ENCODE measurements at places on chromosomes 16 and 17. TPM values are rescaled to one million over a fixed set of nuclear protein-coding genes. Genes with fewer than 3 reads are reported as not detected.

DNA sequence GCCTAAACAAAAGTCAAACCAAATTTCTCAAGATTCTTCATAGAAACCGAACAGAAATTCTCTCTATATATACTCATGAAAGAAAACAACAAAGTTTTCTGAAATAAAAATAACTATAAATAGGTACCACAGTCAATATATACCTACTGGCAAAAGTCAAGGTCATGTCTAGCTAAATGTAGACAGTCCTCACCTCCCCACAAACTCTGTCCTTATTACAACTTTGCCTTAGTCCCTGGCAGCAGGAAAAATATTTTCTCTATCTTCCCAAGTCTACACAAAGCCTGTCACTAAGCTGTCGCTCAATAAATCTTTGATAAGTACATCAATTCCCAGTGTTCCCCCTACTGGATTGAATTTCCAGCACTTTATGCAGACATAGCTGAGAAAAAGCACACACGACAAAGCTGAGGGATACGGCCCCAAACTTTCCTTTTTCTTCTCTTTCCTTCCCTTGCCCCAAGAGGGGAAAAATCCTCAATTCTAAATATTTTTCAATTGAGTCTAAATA is 2.7 kb downstream of the CFAP20 start:
- no peaks in the 10 kb centered on the region for H3K36me3 ChIP-seq
- H3K27ac ChIP-seq = peak overlapping the region; percentile 48
- H3K4me1 ChIP-seq = peaks cover 27% of the 10 kb centered on the region
- DNase-seq = no peak

DNA sequence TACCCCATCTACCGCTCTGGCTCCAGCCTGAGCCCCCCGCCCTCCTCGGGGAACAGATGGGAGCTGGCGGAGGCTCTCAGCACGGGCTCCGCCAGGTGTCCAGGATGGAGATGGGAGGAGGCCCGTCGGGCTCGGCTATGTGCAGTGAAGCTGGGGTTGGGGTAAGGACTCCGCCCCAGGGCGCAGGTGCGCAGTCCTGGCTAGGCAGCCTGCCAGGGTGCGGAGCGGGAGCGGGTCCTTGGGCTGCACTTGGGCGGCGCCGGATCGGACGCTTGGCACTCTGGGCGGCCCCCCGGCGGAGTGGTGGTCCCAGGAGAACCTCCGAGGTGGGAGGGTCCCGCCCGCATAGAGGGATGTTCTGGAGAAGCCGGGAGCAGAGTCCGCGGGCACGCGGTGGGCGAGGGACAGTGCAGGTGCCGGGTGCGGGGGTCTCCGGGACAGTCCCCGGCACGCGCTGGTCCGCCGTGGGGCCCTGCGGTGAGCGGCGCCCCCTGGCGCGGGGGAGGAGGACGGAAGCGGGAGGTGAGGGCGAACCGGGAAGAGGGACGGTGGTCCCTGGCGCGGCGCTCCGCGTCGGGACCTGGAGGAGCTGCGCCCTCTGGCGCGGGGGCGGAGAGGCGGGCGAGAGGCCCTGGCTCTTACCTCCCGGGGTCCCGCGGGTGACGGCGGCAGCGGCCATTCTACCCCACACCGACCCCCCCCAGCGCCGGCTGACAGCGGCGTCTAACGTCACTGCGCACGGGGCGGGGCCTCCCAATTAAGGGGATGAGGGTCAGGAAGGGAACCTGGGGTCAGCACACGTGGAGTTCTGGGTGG is at the start of gene CAMTA2:
Gene CAMTA2 (minus strand): TSS at position 725 of the 816 bp plus-strand sequence. CDS start 1,453 bp downstream, outside the sequence.
- no peaks in the 10 kb centered on the region for H3K27me3 ChIP-seq
- peaks cover 13% of the 10 kb centered on the region for H3K4me1 ChIP-seq
- peaks cover 24% of the 10 kb centered on the region for H3K36me3 ChIP-seq

DNA sequence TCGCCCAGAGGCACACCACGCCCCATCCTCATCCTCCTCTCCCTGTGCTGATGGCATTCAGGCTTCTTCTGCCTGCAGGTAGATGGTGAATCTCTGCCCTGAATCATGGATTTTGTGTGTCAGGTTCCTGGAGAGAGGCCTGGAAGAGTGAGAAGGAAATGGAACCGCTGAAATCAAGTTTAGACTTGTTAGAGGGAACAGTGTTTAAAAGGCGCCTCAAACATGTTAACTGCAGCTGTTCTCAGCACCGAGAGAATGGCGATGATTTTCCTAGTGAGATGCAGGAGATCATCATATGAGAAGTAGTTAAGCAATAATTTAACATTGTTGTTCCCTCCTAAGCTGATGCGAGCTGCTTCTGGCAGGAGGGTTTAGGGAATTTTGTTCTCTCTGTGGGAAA is 744.4 kb upstream of the EEF2KMT start:
- no peak overlapping the region for H3K27ac ChIP-seq
- no peaks in the 10 kb centered on the region for H3K36me3 ChIP-seq
- no peaks in the 10 kb centered on the region for H3K27me3 ChIP-seq
- H3K4me1 ChIP-seq = no peaks in the 10 kb centered on the region
- no peak for DNase-seq

GRCh38 chr16:11686713-11687380 is 18.6 kb downstream of the SNN start:
- H3K27ac ChIP-seq = no peak overlapping the region
- H3K36me3 ChIP-seq = peaks cover 68% of the 10 kb centered on the region
- H3K4me3 ChIP-seq = no peak overlapping the region
- H3K27me3 ChIP-seq = no peaks in the 10 kb centered on the region

The KRT33A gene
- not detected for total RNA-seq

GRCh38 chr16:35744084-35744483 is 2284.7 kb downstream of the TP53TG3F start:
- no peak overlapping the region for H3K4me3 ChIP-seq
- no peaks in the 10 kb centered on the region for H3K27me3 ChIP-seq
- no peaks in the 10 kb centered on the region for H3K36me3 ChIP-seq
- H3K4me1 ChIP-seq = no peaks in the 10 kb centered on the region
- no peak overlapping the region for H3K27ac ChIP-seq
- no peak for DNase-seq

DNA sequence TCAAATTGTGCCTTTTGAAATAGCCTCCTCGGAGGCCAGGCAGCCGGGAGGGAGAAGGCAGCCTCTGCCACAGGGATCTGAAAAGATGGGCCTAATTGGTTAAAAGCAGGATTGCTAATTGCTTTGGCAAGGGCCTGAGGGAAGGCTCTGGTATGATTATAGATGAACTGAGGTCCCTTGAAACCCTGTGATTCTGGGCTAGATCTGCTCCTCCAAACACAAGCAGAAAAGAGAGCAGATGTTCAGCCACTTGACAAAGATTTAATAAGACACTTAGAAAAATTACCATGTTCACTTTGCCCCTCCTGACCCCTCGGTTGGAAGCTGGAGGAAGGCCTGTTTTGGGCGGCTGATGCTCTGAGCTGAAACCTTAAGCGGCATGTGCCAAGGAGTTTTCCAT is 209.5 kb upstream of the MPHOSPH6 start:
- no peaks in the 10 kb centered on the region for H3K36me3 ChIP-seq
- DNase-seq = no peak
- H3K27ac ChIP-seq = no peak overlapping the region
- no peak overlapping the region for H3K4me3 ChIP-seq
- H3K27me3 ChIP-seq = no peaks in the 10 kb centered on the region

- no peaks in the 10 kb centered on the region for H3K4me1 ChIP-seq
- H3K27me3 ChIP-seq = no peaks in the 10 kb centered on the region
- no peak for DNase-seq
- no peaks in the 10 kb centered on the region for H3K36me3 ChIP-seq
- H3K4me3 ChIP-seq = no peak overlapping the region
- H3K27ac ChIP-seq = no peak overlapping the region
These were observed 531.7 kb upstream of the TOM1L1 start for GRCh38 chr17:54368906-54369305.

The ALDH3A2 gene
- total RNA-seq = 557 TPM

- H3K4me1 ChIP-seq = no peaks in the 10 kb centered on the region
- H3K36me3 ChIP-seq = no peaks in the 10 kb centered on the region
- no peaks in the 10 kb centered on the region for H3K27me3 ChIP-seq
- DNase-seq = no peak
These were observed 28.9 kb upstream of the ABCC12 start for GRCh38 chr16:48184681-48185080.
